H1 (cell line): ENCODE measurements at places on chromosomes 16 and 17. TPM values are rescaled to one million over a fixed set of nuclear protein-coding genes. Genes with fewer than 3 reads are reported as not detected.

Gene CACNG5
- total RNA-seq = 1.3 and 2.2 TPM in 2 replicates

Gene FBXW10
- not detected in 2 replicates for total RNA-seq

DNA sequence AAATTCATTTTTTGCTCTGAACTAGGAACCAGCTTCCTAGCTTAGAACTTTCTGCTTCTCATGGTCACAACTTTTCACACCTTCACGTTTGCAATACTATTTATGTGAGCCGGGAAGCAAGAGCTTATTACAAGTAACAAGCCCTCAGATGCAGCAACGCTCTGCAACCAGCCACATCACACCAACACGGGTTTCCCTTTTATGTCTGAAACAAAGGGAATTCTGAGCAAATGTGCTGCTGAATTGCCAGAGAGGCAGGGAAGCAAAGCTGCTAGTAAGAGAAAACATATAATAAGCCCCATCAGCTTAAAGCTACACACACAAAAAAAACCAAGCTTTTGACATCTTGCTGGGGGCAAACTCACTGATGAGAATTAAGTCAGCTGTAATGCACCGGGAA, 122.2 kb downstream of the SLC39A11 start:
- H3K36me3 ChIP-seq = no peaks in the 10 kb centered on the region
- H3K4me3 ChIP-seq = no peak overlapping the region
- H3K27ac ChIP-seq = no peak overlapping the region
- no peak for DNase-seq
- H3K27me3 ChIP-seq = no peaks in the 10 kb centered on the region

DNA sequence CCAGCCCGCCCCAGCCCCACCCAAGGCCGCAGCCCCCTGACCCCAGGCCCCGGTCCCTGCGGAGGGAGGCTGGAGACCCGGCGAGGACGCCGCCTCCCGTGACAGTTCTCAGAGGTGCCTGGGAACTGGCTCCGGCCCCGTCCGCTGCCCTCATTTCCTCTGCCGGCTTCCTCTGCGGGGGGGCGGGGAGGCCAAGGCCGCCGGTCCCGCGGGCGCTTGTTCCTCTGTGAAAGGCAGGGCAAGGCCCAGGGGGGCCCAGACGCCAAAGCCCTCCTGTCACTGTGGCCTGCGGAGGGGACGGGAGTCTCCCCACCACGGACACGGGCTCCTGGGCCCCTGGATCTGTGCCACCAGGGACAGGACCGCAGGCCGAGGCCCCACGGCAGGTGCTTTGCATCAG, 5.0 kb upstream of the PVALEF start:
- H3K4me3 ChIP-seq = no peak overlapping the region
- H3K27me3 ChIP-seq = no peaks in the 10 kb centered on the region
- no peaks in the 10 kb centered on the region for H3K36me3 ChIP-seq
- peaks cover 6% of the 10 kb centered on the region for H3K4me1 ChIP-seq
- DNase-seq = no peak

Gene PRSS27
- total RNA-seq = 1.3 and 2.2 TPM in 2 replicates

- H3K4me1 ChIP-seq = no peaks in the 10 kb centered on the region
- H3K27me3 ChIP-seq = no peaks in the 10 kb centered on the region
- H3K36me3 ChIP-seq = no peaks in the 10 kb centered on the region
- H3K27ac ChIP-seq = no peak overlapping the region
- DNase-seq = no peak
These were observed 143.1 kb upstream of the CACNG5 start for GRCh38 chr17:66691644-66692420.

Gene SAMD14
- total RNA-seq = 5.8 and 5.9 TPM in 2 replicates

DNA sequence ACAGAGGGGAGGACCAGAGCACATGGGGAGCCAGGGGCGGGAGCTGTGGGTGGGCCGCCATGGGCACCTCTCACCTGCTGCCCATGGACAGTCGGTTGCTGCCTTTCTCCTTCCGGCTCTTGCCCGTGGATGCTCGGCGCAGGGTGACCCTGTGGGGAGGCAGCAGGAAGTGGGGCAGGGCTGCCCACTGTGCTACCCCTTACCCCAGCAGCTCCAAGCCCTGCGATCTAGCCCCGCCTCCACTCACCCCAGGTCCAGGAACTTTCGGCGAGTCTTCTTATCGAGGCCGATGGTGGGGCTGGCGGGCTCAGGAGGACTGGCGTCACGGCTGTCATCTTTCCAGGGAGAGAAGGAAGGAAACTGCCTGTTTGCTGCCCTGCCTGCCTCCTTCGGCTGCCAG, 14.2 kb downstream of the SAMD14 start:
- H3K27me3 ChIP-seq = no peaks in the 10 kb centered on the region
- H3K4me1 ChIP-seq = peaks cover 6% of the 10 kb centered on the region
- H3K4me3 ChIP-seq = no peak overlapping the region
- DNase-seq = no peak
- H3K36me3 ChIP-seq = no peaks in the 10 kb centered on the region
